ENCODE measurements at places on chromosomes 3 and 15. TPM values are rescaled to one million over a fixed set of nuclear protein-coding genes. Genes with fewer than 3 reads are reported as not detected.

Gene SCN5A
- 0.58 TPM for total RNA-seq

Gene THPO
- total RNA-seq = not detected

Gene B3GALNT1
- total RNA-seq = 6.5 TPM

Gene FETUB
- total RNA-seq = not detected

Gene RASGRF1
- total RNA-seq = not detected

Gene SKIL
- 18.8 TPM for total RNA-seq
